ENCODE measurements at places on chromosomes 7 and 10.

- no peak for DNase-seq
These were observed 126.2 kb upstream of the LRRN3 start for GRCh38 chr7:110964775-110965174.

GRCh38 chr10:63547628-63548360, 26.6 kb downstream of the REEP3 start:
- DNase-seq, result no peak

DNA sequence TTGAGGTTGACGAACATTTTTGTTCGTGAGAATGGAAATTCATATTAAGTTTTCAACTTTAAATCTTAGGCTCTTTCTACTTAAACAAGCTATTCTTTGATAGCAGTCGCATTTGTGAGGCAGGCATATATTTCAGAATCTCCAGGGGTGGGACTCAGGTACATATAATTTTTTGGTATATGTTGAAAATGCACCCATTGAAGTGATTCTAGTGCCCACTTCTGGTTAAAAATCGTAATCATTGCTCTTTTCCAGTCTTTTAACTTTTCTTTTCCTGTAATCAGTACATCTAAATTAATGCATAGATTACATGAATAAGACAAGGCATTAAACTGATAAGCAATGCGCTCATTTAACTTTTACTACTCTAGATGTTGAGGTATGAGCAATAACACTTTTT, 67.8 kb downstream of the ZNRF2 start:
- no peak for DNase-seq

DNA sequence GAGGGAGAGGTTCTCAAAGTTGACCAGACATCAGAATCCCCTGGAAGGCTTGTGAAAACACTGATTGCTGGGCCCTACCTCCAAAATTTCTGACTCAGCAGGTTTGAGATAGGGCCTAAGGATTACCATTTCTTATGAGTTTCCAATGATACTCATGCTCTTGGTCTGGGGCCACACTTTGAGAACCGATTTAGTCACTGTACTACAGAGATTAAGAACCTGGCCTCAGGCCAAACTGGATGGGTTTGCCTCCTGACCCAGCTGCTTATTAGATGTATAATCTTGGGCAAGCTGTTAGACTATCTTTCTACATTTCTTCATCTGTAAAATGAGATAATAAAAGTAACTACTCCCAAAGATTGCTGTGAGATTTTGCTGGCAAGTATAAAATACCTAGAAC, 77.1 kb upstream of the SCIN start:
- no peak for DNase-seq

DNA sequence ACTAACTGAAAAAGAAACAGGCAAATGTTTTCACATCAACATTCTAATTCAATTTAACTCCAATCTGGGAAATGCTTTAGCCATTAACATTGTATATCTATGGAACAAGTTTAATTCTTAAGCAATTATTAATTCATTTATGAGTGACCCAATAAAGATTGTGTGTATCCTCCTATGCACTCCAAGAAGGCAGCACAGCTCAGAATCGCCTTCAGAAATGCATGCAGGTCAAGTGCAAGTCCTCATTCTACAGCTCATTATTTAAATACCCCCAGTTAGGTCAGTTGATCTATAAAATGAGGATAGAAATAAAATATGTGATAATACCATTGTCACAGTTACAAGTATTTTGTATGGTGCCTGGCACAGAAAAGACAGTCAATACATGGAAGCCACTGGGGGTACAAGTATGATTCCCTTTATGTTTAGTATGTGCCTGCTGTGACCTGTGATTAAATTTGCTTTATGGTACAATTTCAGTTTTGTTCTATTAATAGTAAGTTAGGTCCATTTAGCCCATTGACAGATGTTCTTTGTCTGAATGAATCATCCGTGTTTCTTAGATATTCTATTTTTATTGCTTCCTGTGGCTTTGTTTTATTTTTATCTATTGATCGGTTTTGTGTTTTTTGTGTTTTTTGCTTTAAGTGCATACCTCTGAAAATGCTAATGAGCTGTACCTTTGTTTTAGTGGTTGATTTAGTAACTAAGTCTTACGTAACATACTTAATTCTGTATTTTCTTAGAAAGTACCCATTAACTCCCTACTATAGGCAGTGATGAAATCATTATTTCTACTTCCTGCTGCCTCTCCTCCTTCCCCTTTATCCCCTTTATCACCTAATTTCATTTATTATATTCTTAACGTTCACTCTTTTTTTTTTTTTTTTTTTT, 42.8 kb downstream of the CPXM2 start:
- DNase-seq, result no peak

GRCh38 chr7:6385110-6385781, 62.5 kb downstream of the DAGLB start:
- DNase-seq, result no peak
